ENCODE measurements at places on chromosomes 11 and 22. TPM values are rescaled to one million over a fixed set of nuclear protein-coding genes. Genes with fewer than 3 reads are reported as not detected.

- no peak for DNase-seq
These were observed 498.1 kb downstream of the TBC1D22A start for GRCh38 chr22:47260551-47260950.

GRCh38 chr11:68090706-68091105 is 30.5 kb downstream of the CHKA start:
- no peak for DNase-seq

DNA sequence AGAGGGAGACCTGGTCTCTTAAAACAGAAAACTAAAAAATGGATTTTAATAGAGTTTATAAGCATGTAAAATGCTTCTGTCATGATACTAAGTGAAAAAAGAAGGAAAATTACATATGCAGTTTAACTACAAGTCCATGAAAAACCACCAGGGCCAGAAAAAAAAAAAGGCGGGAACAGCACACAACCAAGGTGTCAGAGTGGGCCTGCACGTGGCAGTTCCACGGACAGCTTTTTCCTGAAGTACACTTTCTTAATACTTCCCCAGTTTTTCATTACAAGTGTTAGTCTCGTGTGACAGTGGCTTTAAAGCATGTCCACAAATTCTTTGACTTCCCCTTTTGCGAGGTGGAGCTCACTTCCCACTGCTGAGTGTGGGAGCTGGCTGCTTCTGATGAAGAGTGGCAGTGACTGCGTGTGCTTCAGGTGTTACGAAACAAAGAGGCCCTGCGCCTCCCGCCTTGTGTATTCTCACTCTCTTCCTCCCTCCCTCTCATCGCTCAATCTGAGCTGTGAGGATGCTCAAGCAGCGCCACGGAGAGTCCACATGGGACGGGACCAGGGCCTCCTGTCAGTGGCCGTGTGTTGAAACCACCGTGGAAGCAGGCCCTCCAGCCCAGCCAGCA is 16.4 kb downstream of the PPM1F start:
- no peak for DNase-seq

DNA sequence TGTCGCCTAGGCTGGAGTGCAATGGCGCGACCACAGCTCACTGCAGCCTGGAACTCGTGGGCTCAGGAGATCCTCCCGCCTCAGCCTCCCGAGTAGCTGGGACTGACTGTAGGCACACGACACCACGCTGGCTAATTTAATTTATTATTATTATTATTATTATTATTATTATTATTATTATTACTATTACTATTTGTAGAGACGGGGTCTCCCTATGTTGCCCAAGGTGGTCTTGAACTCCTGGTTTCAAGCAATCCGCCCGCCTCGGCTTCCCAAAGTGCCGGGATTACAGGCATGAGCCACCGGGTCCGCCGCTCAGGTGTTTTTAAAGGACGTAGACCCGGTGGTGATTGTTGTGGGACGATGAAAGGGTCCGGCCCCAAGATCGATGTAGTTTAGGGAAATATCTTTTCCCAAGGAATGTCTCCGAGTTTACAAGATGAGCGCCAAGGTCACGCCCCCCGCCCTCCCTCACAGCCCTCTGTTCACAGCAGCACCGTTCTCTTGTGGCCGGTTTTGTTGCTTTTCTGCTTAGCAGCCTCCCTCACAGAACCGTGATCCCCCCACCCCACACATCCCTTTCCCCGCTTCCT is 728 bp upstream of the POGLUT3 start:
- no peak for DNase-seq

GRCh38 chr11:114848027-114848426 is 169.7 kb downstream of the NXPE2 start:
- no peak for DNase-seq

DNA sequence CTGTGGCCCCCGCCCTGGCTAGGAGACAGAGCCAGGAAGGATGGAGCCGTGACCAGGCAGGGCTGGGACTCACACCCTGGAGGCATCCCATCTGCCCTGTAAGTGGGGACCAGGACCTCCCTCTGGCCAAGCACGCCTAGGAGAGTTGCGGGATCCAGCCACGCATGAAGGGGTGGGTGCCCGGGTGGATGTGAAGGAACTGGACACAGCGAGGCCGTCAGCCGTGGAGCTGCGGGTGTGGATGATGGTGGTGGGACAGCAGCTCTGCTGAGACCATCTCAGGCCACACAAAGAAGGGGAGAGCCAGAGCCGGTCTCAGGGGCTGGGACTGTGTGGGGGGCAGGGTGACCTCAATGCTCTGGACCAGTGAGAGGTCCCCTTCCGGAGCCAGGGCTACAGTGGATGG is 746.4 kb downstream of the BRD1 start:
- no peak for DNase-seq

GRCh38 chr11:532527-532985 is 2.8 kb downstream of the HRAS start:
- DNase-seq, result no peak

GRCh38 chr22:49662681-49663080 is 165.0 kb downstream of the BRD1 start:
- DNase-seq, result no peak

DNA sequence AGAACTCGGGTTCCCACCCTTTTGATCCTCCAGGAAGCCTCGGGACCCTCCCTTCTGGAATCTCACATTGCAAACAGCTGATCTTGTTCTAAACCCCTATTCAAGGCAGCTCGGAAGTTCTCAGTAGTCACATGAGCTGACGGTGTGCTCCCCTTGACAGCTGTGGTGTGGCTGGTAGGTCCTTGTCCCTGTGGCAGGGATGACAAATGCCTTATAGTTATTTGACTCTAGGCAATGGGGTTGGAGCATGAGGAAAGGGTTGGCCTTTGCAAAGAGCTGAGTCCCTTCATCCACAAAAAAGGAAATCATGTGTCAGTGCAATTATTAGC is 23.6 kb downstream of the EIF4G2 start:
- DNase-seq, result no peak

DNA sequence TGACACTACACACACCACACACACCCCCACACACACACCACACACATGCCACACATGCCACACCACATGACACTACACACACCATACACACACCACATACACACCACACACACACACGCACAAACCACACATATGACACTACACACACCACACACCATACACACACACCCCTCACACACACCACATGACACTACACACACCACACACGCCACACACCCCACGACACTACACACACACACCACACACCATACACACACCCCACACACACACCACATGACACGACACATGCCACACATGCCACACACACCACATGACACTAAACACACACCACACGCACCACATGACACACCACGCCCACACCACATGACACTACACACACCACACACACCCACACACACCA is 101.8 kb upstream of the ASPHD2 start:
- no peak for DNase-seq

GRCh38 chr22:50343541-50343935 is 411 bp downstream of the PPP6R2 start:
- peak; percentile 67 for DNase-seq

- no peak for DNase-seq
These were observed 574.8 kb downstream of the JRKL start for GRCh38 chr11:96964661-96965060.

DNA sequence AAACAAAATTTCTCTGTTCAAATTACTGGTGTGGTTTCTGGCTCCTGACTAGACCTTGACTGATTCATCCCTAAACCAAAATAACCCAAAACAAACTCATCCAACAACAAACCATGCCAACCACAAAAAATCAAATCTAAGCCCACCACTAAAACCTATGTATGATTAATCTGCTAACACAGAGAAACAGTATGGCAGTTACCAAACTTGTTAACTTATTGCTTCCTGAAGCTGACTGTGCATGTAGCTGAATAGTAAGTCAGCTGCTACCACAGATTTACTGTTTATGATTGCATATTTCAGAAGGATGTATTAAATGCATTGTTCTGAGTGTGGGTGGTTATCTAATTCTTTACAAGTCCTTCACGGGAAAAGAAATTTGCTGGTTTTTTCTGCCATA is 231.1 kb downstream of the SWAP70 start:
- no peak for DNase-seq

DNA sequence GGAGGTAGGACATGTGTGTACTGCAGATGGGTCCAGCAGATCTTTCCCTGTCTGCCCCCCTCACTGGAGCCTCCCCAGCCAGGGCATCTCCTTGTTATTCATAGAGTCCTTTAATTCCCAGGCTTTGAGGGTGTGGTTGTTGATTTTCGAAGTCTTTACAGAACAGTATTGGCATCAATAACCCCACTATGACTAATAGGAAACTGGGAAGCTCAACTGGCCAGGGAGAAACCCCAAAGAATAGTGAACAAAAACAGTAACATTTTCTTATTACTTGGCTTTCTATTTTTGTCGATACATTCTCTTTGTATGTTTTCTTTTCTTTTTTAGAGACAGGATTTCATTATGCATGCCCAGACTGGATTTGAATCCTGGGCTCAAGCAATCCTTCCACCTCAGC is 57.9 kb downstream of the NF2 start:
- DNase-seq, result no peak

- DNase-seq, result no peak
These were observed 80.8 kb downstream of the IGLL5 start for GRCh38 chr22:22968366-22968765.

DNA sequence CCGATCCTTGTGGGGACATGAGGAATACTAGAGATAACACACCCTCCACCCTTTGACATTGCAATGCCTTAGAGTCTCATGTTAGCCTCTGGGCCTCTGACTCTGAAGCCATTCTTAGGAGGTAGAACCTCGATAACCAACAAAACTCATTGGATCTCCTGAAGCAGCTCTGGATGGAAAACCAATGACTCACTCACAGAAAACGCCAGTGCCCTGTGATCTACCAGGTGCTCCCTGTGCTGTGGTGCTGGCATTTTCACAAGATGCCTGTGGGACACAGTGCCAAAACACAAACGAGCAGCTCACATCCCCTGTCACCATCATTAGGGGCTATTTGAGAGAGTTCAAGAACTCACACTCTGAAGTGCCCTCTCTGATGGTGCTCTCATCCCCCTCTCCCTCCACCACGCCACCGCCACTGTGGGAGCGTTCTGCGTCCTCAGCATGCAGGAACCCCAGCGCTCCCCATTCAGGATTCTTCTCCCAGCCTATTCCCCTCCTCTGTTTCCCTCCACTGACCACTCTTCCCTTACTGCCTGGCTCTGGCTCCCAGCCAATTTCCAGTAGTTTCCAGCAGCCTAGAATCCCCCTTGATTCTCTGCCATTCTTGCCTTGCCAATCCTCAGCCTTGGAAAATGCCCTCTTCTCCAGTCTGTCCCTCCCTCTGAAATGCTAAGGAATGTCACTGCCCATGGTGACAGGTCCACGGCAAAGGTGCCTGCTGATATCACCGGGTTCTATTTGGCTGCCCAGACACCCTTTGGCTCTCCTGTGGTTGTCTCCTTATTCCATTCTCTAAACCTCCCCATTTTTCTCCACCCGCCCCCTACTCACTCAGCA is 4.7 kb upstream of the POLD4 start:
- DNase-seq, result peak; percentile 38

DNA sequence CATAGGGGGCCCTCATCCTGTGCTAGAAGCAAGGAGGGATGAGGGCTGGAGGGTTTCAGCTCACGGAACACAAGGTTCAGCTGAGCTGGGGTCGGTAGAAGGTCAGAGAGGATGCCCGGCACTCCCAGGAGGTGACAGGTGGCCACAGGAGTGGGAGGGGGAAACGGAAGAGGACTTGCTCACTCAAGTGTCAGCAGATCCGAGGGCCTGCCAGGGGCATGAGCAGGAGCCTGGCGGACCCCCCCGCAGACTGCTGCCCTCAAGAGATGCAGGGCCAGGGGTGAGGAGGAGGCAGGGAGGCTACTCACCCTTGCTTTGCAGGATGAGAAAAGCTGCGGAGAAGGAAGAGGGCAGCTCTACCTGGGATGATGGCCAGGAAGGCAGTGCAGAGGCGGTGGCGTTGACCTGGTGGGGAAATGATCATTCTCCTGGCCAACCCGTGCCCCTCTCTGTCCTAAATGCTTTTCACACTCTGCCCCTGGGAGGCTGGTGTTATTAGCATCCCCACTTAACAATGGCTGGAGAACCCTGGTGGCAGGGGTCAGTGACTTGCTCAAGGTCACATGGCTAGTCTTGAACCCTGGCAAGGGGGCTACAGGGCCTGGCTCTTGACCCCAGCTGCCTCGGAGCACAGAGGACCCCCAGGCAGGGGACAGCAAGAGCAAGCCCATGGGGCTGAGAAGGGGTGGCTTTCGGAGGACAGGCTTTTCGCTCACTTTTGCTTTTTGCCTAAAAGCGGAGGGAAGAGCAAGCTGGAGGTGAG is 30.1 kb upstream of the CSNK1E start:
- DNase-seq, result no peak

GRCh38 chr11:65298655-65299179 is 15.9 kb upstream of the CDC42EP2 start:
- no peak for DNase-seq

- DNase-seq, result no peak
These were observed 19.0 kb downstream of the SMCO4 start for GRCh38 chr11:93524173-93524536.

DNA sequence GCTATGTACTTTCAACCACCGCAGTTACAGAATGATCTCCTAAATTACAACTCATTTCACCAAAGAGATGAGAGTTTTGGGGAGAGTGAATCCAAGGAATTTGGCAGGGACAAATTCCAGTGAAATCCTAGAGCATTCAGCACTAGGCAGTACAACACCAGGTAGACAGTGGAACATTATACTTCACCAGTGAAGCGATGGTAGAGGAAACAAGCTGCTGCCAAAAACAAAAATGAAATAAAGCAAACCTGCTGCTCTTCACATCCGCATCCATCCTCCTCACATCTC is 16.9 kb downstream of the SMCO4 start:
- no peak for DNase-seq

DNA sequence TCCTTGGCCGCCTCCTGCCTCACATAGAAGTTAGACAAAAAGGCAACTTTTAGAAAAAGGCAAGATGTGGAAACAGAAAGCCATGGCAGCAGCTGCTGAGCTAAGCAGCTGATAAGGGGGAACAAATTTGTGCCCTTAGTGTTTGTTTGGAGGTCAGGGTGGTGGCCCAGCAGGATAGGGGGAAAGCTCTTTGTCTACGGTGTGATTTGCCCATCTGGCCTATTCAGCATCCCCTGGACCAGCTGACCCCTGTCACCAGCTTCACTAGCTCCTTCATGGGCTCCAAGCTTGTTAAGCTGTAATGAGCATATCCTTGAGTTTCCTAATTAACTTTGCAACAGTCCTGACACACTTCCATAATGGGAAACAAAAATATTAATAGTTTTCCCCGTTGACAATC is 5.9 kb upstream of the ME3 start:
- DNase-seq, result no peak

GRCh38 chr11:31237819-31238760 is 131.4 kb downstream of the DCDC1 start:
- DNase-seq, result no peak

The PDGFD gene
- total RNA-seq, result 360 TPM

The NUP50 gene
- 50.7 TPM for total RNA-seq

The FOLR2 gene
- total RNA-seq, result 9.4 TPM

The FBLN1 gene
- not detected for total RNA-seq

The GRIA4 gene
- not detected for total RNA-seq

The DYNC2H1 gene
- total RNA-seq, result 1.2 TPM

The PELI3 gene
- total RNA-seq, result 6.7 TPM

The LRRN4CL gene
- 0.45 TPM for total RNA-seq

The ZFTA gene
- 8.8 TPM for total RNA-seq

The DNAJB7 gene
- not detected for total RNA-seq

Data from Karpas-422 (cell line).